Stimulated activated CD4-positive, alpha-beta T cell treated with anti-CD3 and anti-CD28 coated beads, Interleukin-4, amount 100 ng/mL, for 24 hours (primary cell): ENCODE measurements at places on chromosomes 3 and 15.
A peak's percentile ranks its signal among the peaks of the same experiment; 100 is the strongest.

DNA sequence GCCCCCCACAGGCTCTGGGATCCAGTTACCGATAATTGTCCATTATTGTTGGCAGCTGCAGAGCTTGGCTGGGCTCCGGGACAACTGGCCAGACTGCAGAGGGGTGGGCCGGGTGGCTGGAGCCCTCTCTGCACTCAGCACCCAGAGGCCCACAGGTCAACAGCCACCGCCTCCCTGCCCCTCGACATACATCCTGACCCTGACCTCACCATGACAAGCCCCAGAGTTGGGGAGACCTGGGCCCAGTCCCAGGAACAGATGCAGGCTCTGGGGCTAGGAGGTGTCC, 22.4 kb downstream of the PTH1R start:
- DNase-seq: no peak

DNA sequence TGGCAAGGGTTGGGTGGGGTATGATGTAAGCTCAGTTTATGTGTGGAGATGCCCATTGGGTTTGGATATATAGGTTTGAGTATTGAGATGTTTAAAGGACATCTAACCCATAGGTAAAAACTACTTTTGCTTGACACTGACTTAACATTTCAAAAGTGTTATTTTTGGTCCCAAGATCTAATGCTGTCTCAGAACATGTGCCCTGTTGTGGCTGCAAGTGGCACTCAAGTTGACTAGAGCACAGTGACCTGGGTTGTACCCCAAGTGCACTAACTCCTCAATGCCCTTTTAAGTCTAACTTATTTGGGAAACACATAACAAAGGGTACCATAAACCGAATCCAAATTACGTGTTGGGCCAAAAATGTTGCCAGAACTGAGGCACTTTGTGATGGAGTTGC, 56.5 kb upstream of the CCR4 start:
- DNase-seq: no peak

- DNase-seq: peak; percentile 68
These were observed 2.7 kb downstream of the RAB8B start for GRCh38 chr15:63191895-63192618.

GRCh38 chr3:136954980-136955780, 2.6 kb upstream of the IL20RB start:
- no peak for DNase-seq

DNA sequence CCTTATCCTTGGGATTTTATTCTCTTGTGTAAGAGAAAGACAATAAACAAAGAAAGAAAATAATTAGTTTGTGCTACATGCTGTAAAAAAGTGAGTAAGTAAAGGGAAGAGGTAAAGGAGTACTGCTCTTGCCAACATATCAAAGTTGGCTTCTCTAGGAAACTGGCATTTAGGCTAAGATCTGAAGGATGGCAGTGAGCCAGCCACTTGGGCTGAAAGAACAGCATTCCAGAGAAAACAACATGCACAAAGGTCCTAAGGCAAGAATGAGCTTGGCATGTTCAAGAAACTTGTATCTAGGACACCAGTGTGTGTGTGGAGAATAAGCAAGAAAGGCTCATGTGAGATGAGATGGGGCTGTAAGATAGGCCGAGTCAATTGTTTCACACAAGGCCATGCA, 245.5 kb upstream of the MANF start:
- DNase-seq: no peak

GRCh38 chr15:29139540-29140459, 129.8 kb downstream of the NSMCE3 start:
- peak; percentile 50 for DNase-seq

GRCh38 chr3:143155756-143156155, 36.2 kb downstream of the CHST2 start:
- no peak for DNase-seq

DNA sequence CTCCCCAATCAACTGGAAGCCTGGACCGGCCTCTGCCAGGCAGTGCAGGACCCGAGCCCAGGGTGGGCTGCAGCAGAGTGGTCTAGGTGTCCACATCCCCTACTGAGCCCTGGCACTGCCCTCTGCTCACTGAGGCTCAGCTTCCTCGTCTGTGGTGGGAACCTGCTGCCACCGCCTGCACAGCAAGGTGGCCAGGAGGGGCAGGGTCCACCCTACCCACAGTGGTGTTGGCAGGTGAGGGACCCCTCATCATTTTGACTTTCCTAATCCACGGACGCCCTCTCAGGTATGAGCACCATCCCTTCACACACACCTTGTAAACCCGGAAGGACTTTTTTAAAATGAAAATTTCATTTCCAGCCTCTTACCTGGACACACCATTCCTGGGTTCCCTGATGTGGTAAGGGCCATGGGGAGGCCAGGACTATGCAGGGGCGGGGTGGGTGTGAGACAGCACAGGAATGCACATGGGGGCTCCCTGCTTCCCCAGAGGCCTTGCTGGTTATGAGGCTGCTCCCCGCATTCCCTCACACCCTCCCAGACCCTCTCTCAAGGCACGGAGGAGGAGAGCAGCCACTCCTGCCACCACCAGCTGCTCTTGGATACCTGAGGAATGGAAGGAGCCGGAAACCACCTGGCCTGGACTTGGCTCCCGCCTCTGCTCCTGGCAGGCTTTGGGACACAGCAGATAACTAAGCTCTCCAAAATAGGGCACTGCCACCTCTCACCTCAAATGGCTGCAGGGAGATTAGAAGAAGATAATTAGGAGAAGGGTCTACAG, 185.9 kb upstream of the TPM1 start:
- no peak for DNase-seq

GRCh38 chr15:77496715-77497109, 76.0 kb downstream of the HMG20A start:
- DNase-seq: peak; percentile 76

DNA sequence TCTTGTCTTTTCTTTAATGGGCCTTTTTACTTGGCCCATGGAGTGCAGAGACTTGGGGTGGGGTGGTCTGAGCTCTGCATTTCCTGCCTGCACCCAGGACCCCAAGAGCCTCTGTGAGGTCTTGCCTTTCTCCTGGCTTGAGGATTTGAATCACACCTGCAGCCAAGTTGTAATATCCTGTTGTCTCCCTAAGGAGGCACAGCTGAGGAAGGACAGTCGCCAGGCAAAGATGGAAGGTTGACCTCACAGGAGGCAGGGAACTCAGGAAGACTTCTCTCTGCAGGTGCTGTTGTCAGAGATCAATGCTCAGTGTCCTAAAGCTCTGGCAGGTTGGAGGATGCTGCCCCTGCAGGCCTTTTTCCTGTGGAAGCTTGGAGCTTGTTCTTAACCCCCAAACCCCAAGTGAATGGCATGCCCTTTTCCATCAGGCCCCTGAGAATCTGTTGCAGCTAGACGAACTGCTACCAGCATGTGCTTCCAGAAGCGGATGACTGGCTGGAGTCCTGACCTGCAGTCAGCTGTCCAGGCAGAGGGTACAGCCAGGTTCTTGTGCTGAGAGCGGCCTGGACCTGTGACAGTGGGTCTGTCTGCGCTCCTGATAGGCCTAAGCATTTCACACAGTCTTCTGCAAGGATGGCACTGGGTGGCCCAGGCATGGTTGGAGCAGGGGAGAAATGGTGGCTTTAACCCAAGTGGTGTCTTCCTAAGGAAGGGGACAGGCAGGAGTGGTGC, 120.0 kb downstream of the EEFSEC start:
- no peak for DNase-seq

- DNase-seq: no peak
These were observed 483.7 kb upstream of the FRG2C start for GRCh38 chr3:75180235-75180944.

GRCh38 chr15:40598126-40598525, 4.1 kb downstream of the KNL1 start:
- DNase-seq: no peak

DNA sequence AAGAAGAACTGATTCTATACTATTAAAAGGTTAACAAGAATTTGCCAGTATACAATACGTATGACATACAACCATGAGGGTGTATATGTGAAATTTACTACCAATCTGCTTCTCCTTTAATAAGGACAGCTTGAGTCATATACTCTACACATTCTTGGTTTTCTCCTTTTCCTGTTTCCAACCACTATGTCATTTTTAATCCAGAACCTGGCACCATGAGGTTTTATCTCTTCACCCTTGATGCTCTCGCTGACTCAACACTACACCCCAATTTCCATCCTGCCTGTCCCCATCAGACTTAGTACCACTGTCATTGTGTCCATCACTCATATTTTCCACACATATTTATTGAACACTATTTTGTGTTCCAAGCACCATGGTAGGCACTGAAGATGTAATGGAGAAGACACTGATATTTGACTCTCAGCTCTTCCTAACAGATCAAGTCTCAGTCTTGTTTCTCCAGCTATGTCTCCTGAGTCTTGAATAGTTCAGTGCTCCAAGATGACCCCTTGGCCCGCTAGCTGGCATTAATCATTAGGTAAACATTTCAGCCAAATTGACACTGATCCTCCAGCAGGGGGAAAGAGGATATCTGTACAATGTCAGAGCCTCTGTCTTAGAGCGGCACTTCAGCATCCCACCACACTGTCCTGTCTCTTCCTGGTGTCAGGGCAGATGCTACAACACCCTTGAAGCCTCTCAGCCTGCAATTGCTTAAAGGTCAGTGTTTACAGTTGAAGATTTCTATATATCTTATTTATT, 11.2 kb upstream of the COL8A1 start:
- no peak for DNase-seq

- no peak for DNase-seq
These were observed 508 bp downstream of the GORASP1 start for GRCh38 chr3:39106851-39107387.

GRCh38 chr3:73500321-73500720, 124.4 kb downstream of the PDZRN3 start:
- no peak for DNase-seq

- no peak for DNase-seq
These were observed 23.9 kb downstream of the LDHAL6B start for GRCh38 chr15:59230531-59231055.

- no peak for DNase-seq
These were observed 185.0 kb upstream of the ANKRD28 start for GRCh38 chr3:15982667-15983196.

GRCh38 chr3:169354774-169355501, 308.6 kb downstream of the MECOM start:
- no peak for DNase-seq

DNA sequence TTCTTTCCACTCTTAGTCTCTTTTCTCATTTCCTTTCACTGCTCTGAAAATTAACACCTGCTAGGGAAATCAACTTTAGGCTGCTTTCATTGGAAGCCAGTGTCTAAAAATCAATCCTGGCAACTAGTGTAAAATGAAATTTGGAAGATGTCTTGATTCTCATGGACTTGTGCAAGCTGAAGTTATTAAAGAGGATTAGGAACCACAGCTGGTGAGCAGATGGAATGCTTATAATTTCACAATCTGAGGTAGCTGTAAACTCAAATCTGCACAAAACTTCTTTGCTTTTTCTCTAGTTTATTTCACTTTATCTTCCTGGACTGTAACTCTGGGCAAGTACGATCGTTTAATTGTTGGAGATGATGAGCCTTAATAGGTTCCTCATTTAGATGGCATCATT, 175.6 kb downstream of the GHSR start:
- no peak for DNase-seq

GRCh38 chr3:166177130-166177529, 339.9 kb upstream of the BCHE start:
- DNase-seq: no peak

DNA sequence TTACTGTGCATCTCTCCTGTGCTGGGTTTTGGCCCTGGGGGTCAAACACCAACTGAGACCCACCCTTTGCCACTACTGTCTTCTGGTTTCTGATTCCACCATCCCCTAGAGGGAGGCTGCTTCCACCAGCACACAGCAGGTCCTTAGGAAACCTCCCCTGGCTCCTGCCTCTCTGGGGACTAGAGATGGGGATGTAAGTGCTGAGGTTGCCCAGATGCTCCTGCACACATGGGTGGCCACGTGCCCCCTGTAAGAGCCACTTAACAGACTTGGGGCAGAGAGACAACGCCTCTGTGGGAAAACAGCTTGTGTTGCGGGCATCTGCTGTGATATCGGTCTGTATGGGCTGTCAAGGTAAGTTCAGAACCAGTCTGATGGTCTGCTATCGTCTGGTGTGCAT, 83.4 kb downstream of the ATP2B2 start:
- DNase-seq: no peak

DNA sequence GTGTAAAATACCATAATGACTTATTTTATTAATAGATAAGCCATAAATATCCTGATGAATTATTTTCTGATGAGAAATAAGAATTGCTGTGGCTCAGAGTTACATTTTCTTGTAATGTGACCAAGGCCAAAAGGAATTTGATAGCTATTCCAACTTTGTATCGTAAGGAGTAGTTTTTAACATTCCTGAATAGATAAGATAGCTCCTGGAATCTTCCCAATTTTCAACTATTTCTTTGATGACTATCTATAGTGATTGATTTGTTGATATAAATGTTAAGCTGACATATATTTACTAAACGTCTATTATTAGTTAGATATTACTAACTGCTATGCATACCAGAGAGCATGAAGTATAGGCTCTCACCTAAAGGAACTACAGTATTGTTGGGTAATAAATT, 49.1 kb upstream of the SATB1 start:
- no peak for DNase-seq

DNA sequence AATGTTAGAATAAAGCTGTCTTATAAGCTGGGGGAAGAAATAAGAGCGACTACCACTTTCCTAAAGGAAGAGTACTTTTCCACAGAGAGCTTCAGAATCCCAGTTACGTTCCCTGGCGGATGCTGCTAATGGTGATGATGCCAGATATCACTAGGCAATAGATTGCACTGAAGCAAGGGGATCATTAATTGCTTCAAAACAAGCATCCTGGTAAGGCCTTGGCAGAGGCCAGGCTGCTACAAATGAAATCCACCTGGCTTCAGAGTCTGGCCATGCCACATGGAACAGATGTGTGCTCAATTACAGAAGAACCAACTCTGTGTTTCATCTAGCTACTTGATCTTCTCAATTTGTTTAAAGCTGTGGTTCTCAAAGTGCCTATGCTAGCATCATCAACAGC, 129.2 kb upstream of the IL12A start:
- DNase-seq: no peak

DNA sequence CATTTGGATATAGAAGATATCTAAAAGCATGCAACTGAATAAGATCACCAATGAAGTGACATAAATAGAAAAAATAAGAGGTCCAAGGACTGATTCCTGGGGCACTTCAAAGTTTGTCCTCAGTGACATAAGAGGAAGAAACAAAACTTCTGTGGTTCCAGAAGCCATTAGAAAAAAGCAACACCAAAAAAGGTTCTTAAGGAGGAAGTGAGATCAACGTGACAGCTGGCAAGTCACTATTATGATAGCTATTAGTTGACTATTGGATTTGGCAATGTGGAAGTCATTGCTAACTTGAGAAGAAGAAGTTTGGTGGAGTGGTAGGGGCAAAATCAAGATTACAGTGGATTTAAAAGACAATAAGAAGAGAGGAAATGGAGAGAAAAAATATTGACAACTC, 1098.3 kb downstream of the NAALADL2 start:
- no peak for DNase-seq

GRCh38 chr15:80431635-80432344, 27.6 kb downstream of the ARNT2 start:
- no peak for DNase-seq
